ENCODE measurements at places on chromosomes 2 and 18.

DNA sequence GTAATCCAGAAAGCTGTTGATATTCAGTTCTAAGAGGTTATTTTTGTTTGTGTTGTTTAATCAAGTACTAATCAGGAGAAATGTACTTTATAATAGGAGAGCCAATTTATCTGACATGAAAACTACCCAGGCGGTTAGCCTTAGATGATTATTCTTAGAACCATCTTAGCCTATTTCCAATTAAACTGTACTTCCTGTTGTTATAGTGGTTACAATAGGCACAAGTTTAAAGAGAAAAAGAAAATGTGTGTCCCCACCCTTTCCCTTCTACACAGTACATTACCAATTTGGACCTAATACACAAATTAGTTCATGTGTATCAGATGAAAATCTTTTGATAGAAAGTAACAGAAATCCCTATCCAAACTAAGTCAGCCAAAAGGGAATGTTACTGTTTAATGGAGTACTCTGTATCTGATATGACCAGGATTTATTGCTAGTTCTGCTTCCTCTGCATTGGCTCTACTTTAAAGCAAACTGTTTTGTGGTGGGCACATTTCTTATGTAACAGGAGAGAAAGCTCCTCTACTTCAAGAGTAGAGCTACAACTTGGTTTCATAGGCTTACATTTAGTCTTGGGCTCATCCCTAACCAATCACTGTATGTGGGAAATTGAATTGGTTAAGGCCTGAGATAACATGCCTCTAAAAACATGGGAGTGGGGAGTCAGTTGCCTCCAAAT, 217.9 kb downstream of the UBE2E3 start:
- DNase-seq: no peak

- no peak for DNase-seq
These were observed 7.6 kb downstream of the WDFY1 start for GRCh38 chr2:223937535-223937934.

GRCh38 chr18:79965119-79965902, 868 bp downstream of the HSBP1L1 start:
- no peak for DNase-seq

DNA sequence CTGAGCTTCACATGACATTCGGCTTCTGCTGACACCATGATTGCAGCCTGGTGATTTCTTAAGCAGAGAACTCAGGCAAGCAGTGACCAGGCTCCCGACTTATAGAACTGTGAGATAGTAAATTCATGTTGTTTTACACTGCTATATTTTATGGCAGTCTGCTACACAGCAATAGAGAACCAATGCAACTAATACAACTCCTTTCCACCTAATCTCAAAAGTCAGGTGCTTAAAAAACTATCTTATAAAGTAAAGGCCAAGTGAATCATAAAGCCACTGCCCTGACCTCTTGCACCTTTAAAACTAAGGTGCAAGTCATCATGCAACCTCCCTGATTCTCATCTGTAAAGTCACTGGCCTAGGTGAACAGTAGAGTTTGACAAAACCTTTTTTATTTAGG, 95.3 kb upstream of the GLS start:
- no peak for DNase-seq

- no peak for DNase-seq
These were observed 334.4 kb upstream of the SALL3 start for GRCh38 chr18:78645216-78645615.

GRCh38 chr2:29106980-29107388, 8.2 kb upstream of the CLIP4 start:
- no peak for DNase-seq

GRCh38 chr2:12651641-12652040, 65.1 kb upstream of the TRIB2 start:
- no peak for DNase-seq

GRCh38 chr2:2698182-2699120, 367.4 kb upstream of the MYT1L start:
- no peak for DNase-seq

GRCh38 chr2:74917702-74918619, 40.5 kb upstream of the POLE4 start:
- no peak for DNase-seq

GRCh38 chr2:173567493-173567892, 212.8 kb downstream of the CDCA7 start:
- no peak for DNase-seq

DNA sequence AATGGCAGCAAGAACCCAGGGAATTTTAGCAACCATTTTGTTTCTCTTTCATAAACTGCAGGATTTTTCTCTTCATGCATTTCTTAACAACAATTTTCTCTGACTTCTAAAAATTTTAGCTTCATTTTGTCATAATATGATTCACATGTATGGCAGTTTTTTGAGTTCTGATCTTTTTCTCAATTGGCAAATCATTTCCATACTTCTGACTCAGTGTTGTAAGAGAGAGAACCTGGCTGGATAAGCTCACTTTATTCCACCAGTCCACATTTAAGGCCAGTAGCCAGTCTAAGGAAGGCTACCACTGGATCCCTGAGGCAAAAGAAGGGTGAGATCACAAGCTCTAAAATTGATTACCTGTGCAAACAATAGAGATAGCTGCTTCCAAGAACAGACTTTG, 42.8 kb upstream of the COL3A1 start:
- no peak for DNase-seq

- no peak for DNase-seq
These were observed 145.3 kb upstream of the SPRED2 start for GRCh38 chr2:65577654-65578053.

- DNase-seq: no peak
These were observed 23.5 kb downstream of the MARCHF4 start for GRCh38 chr2:216348756-216349308.

DNA sequence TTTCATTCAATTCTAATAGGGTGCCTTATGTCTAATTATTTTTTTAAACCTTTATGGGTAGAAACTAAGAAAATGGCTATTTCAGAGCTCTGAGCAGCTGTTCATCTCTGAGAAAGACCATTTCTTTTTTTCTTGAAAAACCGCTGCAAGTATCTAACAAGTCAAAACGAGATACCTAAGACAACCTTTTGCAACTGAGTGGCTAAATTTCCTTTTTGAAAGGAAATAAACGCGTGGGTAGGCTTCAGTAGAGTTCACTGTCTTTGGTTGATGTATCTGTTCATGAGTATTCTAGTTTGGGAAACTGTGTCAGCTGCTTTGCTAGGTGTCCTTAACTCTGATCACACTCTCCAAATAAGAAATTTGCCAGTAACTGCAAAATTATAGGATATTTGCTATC, 104.3 kb upstream of the LINC00305 start:
- DNase-seq: no peak

- DNase-seq: no peak
These were observed 112.9 kb upstream of the TRIB2 start for GRCh38 chr2:12603781-12604295.

DNA sequence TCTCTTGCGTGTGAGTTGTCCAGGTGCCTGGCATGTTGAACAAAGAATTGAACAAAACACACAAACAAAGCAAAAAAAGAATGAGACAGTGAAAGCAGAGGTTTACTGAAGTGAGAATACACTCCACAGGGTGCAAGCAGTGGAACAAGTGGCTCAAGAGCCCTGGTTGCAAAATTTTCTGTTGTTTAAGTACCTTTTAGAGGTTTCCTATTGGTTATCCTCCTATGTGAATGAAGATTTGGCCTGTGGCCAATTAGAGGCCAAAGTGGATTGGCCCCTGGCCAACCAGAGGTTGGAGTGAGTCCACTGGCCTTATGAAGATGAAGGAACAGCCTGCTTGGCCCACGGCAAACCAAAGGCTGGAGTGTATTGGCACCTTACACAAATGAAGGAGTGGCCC, 1188.5 kb upstream of the NRXN1 start:
- DNase-seq: no peak

- no peak for DNase-seq
These were observed 17.9 kb upstream of the CAVIN2 start for GRCh38 chr2:191864628-191865374.

DNA sequence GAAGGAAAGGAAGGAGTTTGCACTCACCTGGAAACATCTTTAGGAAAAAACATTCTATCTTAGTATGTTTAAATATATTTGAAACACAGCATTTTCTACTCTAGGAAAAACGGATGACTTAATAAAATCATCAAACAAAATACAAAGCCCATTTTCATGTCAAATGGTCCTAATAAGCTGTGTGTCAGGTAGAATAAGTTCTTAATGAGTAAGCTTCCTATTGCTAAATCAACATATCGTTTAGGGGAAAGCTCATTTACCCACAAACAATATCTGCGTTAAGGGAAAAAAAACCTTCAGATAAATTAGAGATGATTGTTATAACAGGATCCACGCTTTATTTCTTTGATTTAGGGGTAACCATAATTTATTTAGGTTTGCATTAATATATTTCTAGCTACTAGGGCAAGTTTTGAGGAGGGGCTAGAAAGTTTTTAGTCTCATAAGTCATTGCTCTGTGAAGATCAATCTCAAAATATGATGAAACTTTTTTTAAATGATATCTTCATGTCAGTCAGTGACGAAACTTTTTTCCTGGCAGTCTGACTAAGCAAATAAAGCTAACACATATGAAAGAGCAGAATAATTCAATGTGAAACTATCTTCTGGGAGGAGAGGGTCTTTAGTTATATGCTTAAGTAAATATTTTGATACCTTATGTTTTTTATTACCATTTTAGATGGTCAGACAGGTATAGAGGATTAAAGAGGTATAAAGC, 147.1 kb downstream of the WDSUB1 start:
- DNase-seq: no peak

DNA sequence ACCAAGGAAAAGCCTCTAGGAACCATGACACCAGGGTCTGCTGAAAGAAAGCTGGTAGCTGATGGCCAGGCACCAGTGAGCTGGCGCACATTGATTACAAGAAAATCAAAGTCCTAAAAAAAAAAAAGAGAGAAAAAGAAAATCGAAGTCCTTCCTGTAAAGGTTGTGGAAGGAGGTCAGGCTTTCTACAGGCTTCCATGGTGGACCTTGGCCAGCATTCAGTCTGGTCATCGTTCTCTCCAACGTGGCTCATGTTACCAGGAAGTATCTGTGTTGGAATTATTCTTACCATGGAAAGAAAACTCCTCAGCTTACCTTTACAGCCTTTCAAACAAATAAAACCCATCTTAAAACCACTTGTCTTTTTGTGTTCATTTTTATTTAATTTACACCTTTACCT, 65.6 kb downstream of the CYB5A start:
- no peak for DNase-seq

DNA sequence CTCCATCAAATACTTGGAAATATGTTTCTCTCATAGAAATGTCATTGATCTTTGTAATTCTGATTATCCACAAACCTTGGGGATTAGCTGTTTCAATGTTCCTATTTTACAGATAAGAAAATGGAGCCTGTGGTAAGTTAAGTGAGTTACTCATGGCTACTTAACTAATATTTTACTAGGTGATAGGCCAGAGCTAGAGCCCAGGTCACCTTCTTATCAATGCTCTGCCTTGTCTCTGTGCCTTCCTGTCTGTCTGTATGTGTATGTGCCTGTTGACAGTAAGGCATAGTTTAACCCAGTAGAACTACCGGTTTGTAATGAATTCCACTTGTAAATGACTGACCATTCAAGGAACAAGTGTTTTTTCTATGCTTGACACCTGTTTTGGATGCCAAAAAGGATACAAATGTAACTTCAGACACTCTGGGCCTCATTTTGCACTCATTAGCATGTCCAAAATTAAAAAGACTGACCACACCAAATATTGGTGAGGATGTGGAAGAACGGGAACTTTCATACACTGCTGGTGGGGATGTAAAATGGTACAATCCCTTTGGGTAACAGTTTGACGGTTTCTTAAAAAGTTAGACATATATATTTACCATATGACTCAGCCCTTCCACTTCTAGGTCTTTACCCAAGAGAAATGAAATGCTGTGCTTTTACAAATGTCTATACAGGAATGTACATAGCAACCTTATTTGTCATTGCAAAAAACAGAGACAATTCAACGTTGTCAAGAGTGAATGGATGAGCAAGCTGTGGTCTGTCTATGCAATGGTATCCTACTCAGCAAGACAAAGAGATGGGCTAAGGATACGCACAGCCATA, 19.6 kb upstream of the IL1A start:
- no peak for DNase-seq

DNA sequence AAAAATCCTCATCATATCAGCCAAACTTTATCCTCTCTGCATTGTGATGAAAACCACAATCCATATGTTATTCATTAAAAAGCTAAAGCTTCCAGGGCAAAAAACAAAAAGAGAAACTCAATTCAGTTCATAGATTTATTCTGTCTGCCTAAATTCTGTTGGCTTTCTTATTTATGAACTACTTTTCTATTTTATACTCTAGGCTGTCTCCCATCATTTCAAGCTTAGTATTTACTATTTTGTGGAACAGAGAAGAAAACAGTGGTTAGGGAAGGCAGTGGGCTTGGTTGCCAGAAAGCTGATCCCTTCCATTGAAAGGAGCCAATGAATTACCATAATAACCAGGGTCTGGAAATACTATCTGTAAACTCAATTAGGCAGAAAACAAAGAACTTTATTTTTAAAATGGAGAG, 71.8 kb downstream of the RAPH1 start:
- DNase-seq: no peak

GRCh38 chr2:118644190-118644589, 203.3 kb downstream of the EN1 start:
- DNase-seq: no peak

GRCh38 chr2:17299891-17300540, 218.2 kb downstream of the RAD51AP2 start:
- no peak for DNase-seq

DNA sequence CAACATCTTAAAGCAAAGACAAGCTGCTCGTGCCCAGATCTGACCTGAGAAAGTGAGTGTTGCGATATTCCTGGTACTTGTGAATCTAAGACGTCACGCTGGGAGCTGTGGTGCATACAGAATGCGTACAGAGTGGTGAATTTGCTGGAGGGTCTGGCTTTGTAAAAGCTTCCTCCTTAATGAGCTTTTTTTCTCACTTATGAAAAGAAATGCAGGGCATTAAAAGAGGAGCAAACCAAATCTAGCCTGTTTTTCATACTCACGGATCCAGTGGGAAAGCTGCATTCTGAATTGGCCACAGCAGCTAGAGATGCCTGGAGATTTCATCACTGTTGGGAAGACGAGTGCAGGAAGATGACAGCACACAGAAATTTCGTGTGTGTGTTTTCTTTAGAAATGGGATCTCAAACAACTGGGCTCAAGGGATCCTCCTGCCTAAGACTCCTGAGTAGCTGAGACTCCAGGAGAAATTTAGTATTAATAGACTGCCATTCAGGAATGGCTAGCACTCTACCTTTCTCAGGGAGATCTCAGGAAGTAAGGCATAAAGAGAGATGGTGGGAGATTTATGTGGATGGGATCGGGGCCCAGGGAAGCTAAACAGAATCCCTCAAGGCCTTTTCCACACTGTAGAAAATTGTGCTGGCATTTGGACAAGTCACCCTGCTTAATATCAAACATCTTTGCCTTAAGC, 181.3 kb downstream of the ALPK2 start:
- DNase-seq: no peak

Data from esophagus squamous epithelium (tissue), 5 donors.